CD4-positive, alpha-beta T cell treated with Interleukin-21 for 1 hour (primary cell): ENCODE measurements at places on chromosomes 13 and 19.

GRCh38 chr13:51934461-51935087 lies 72.8 kb downstream of the CCDC70 start:
- DNase-seq, result no peak

GRCh38 chr13:73111331-73111730 lies 52.5 kb downstream of the KLF5 start:
- DNase-seq, result no peak

GRCh38 chr19:8611391-8611876 lies 919 bp upstream of the ADAMTS10 start:
- peak; percentile 21 for DNase-seq

GRCh38 chr13:86085890-86086289 lies 286.7 kb upstream of the SLITRK6 start:
- no peak for DNase-seq

DNA sequence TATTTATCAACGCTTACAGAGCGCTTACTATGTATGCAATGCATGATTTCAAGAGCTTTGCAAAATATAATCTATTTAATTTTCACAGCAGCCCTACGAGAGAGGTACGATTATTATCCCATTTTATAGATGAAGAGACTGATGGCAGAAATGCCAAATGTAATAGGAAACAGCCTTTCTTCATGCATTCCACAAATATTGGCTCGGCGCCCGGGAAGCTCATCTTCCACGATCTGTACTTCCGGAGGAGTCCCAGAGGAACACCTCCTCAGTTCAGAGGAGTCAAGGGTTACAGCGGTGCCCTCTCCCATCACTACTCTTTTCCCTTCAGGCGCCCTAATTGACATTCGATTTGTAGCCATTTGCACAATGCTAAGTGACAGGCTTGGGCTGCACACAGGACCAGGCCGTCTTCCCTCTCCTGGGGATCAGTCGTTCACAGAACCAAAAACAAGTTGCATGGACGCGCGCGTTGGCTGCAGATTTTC lies 1.1 kb upstream of the ARHGAP35 start:
- DNase-seq, result no peak

DNA sequence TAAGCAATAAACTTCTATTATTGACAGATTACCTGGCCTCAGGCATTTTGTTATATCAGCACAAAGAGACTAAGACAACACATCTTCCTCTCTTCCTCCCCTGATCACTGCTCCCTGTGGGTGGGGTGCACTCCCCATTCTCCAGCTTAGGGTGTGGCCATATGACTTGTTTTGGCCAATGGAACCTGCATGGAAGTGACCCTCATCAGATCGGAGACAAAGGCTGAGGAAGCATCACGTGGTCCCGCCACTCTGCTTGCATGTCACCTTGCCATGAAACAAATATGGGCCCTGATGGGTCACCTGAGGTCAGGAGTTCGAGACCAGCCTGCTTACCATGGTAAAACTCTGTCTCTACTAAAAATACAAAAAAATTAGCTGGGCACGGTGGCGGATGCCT lies 13.7 kb upstream of the CCL25 start:
- no peak for DNase-seq

DNA sequence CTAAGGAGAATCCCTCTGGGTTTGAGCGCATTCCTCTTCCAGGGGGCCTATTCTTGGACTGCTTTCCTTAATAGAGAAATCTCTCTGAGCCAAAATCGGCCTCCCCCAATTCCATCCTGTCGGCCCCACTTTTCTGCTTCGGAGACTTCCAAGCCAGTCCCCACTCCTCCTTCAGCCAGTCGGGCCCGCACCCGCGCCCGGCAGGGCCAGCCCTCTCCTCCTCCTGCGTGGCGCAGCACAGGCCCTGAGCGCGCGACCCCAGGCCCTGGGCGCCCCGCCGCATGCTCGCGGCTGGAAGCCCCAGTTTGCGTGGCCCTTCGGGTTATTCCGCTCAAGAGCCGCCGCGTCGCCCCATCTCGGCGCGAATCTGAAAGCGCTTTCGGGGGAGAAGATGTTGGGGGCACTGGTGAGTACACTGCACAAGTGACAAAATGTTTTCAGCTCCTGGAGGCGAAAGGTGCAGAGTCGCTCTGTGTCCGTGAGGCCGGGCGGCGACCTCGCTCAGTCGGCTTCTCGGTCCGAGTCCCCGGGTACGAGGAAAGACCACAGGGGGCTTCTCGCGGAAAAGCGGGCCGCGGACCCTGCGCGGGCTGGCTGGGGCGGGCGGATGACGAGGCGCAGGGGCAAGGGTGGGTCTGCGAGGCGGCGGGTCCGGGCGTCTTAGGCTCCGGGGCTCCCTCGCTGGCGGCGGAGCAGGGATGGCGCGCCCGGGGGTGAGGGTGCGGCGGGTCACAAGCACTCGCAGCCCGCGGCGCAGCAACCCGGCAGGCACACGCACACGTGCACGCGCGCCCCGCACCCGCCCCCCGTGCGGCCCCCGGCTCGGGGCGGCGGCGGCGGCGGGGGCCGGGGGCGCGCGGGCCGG lies at the start of gene IL17D:
TSS of gene IL17D (plus strand) at position 785 of the 865 bp plus-strand sequence. CDS start 303 bp downstream, outside the sequence.
- peak; percentile 45 for DNase-seq

DNA sequence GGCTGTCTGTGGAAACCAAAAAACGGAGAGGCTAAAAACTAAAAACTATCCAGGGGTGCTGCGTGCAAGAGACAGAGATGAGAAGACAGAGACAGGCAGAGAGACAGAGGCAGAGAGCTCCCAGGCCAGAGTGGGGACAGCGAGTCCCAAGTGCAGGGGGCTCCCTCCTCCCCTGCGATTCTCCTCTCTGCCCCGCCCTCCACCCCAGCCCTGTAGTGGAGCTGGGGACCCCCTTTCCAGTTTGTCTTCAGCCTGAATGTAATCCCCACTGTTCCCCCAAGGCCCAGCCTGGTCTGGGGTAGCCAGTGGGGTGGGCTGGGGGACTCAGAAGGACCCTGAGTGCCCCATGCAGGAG lies 2.0 kb downstream of the NFIC start:
- DNase-seq, result no peak

GRCh38 chr19:19366434-19367396 lies 38.8 kb upstream of the GATAD2A start:
- DNase-seq, result peak; percentile 83

- peak; percentile 50 for DNase-seq
Observed at GRCh38 chr19:10808937-10809649, 26.9 kb downstream of the TMED1 start.

- peak; percentile 66 for DNase-seq
Observed at GRCh38 chr19:56350416-56351045, 35.9 kb upstream of the ZSCAN5A start.

GRCh38 chr13:43139211-43139610 lies 115.8 kb downstream of the DNAJC15 start:
- DNase-seq, result no peak

DNA sequence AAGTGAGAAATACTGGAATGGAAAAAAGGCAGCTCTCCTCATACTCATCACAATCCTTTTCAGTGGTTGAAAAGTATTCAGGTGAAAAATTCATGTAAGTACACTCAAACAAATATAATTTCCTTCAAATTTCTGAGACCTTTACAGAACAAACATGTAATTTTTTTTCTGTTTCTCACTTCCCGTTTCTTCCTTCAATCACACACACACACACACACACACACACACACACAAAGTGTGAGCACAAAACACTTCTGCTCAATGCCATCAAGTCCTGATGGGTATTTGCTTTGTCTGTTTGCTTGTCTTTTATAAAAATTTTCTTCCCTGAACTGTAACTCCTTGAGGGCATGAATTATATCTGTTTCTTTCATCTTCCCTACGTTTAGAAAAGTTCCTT lies 110.6 kb downstream of the LIG4 start:
- no peak for DNase-seq

- no peak for DNase-seq
Observed at GRCh38 chr19:29519931-29520330, 5.9 kb upstream of the VSTM2B start.

DNA sequence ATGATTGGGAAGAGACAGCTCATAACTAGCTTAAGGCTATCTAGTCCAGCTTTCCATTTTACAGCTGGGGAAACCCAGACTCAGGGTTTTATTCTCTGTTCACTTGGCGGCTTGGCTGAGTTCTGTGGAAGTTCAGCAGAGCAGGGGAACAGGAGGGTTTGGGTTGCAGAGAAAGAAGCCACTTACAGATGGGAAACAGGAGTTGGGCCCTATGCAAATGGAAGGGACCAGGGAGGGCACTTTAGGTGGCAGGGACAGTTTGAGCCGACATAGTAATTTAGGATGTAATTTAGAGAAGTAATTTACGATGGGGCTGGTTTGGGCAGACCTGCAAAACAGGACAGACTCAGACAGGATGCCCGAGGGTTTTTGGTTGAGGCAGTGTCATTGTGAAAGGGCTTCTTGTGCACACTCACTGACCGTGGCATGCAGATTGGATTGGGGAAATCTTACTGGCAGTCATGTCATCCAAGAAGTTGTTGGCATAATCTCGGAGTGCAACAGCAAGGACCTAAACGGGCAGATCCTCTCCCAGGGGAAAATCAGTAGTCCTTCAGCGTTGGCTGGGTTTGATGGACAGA lies 47.3 kb upstream of the GPR183 start:
- peak; percentile 33 for DNase-seq

GRCh38 chr13:44652962-44653660 lies 77.0 kb upstream of the TSC22D1 start:
- no peak for DNase-seq

DNA sequence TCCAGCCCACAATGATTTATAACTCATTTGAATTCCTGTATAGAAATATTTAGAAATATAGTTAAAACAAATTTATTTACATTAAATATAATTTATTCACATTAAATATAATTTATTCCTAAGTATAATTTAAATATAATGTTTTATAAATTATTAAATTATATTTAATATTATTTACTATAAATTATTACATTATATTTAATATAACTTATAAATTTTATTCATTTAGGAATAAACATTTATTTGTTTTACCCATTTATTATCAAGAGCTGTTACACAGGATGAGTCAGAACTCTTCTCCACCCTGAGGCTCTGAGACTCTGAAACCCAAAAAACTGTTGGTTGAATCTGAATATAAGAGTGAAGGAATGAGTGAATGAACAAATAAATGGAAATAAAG lies 170.9 kb upstream of the OBI1 start:
- no peak for DNase-seq

DNA sequence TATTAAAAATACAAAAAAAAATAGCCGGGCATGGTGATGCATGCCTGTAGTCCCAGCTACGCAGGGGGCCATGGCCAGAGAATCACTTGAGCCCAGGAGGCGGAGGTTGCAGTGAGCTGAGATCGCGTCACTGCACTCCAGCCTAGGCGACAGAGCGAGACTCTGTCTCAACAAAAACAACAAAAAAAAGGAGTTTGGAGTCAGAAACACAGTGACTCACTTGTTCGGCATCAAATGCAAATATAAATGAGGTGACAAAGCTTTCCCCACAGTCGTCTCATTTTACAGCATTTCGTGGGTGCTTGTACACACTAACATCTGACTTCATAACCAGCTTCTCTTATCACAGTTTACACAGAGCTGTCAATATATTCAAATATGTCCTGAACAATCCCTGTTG lies 11.0 kb downstream of the ZNF665 start:
- no peak for DNase-seq

DNA sequence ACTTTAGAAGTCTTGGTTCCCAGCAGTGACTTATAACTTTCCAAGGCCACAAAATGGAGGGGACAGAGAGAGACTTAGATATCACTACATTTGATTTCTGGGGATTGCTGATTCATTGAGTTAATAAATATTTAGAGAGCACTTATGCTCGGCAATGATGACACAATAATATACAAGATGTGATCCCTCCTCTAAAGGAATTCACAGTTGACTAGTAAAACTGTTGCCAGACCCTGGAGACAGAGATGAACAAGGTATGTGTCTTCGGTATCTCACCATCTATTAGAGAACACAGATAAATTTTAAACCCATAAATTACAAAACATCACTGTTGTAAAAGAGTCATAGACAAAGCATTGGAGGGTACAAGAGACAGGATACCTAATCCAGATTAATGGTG lies 437.5 kb downstream of the FOXO1 start:
- no peak for DNase-seq

DNA sequence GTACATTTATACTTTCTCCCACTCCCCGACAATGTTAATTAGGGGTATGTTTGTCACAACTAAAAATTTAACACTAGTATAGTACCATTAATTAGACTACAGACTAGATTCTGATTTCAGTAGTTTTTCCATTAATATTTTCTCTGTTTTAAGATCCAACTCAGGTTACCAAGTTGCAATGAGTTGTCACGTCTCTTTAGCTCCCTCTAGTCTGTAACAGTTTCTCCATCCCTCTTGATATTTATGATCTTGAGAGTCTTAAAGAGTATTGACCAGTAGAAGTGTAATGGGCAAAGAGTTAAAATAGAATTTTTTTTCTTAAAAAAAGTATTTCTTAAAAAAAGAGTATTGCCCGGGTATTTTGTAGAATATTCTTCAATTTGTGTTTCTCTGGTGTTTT lies 598.1 kb downstream of the TBC1D4 start:
- no peak for DNase-seq

GRCh38 chr19:18009412-18010066 lies 1.6 kb downstream of the ARRDC2 start:
- DNase-seq, result no peak
